Jurkat, Clone E6-1 (cell line): ENCODE measurements at places on chromosomes 7 and 10.
A peak's percentile ranks its signal among the peaks of the same experiment; 100 is the strongest.

GRCh38 chr7:138325434-138325833 lies 134.6 kb upstream of the TRIM24 start:
- DNase-seq: no peak

- no peak for DNase-seq
Measured at GRCh38 chr10:35268791-35269257, 67.5 kb upstream of the CCNY start.

GRCh38 chr10:84149854-84150253 lies 10.5 kb downstream of the GHITM start:
- no peak for DNase-seq

DNA sequence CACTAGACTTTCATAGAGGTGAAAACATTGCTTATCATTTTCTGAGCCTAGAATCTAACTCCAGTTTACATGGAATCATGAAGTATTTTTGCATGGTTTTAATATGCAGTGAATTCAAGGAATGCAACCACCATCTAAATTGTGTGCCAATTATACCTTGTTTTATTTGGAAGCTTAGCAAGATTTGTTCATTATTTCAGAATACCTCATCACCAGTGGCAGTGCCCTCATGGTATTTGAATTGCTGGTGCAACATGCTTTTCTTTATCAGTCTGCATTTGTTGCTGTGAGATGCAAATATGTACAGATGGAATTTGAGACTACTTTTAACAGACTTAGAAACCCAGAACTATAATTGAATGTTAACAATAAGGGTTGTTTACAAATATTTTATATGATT lies 18.7 kb upstream of the ZNF800 start:
- DNase-seq: no peak

DNA sequence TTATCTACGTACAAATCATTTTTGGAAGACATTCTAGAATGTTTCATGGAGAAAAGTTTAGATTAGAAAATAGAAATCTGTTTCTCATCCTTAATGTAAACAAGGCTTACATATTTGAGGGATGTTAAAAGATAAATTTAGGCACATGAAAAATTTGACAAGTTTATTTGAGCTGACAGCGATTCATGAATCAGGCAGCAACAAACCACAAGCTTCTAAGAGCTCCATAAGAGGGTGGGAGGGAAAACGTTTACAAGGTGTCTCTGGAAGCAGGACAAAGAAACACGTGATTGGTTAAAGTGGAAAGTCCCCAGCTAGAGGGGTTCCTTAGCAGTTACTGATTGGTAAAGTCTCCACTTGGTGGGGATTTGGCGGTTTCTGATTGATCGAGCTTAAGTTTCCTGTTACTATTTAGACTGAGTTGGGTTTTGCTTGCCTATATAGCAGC lies 228.9 kb upstream of the PITRM1 start:
- DNase-seq: no peak

DNA sequence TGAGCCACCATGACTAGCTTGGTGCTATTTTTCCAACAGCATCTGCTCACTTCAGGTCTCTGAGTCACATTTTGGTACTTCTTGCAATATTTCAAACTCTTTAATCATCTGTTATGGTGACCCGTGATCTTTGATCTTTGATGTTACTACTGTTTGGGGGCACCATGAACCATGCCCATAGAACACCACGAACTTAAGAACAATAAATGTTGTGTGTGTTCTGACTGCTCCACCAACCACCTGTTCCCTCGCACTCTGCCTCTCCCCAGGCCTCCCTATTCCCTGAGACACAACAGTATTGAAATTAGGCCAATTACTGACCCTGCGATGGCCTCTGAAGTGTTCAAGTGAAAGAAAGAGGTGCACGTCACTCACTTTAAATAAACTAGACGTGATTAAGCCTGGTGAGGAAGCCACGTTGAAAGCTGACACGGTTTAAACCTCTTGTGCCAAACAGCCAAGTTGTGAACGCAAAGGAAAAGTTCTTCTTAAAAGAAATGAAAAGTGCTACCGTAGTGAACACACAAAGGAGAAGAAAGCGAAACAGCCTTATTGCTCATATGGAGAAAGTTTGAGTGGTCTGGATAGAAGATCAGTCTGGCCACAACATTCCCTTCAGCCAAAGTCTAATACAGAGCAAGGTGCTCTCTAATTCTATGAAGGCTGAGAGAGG lies 27.2 kb upstream of the ATP6V0A4 start:
- DNase-seq: no peak

GRCh38 chr7:151129117-151129959 lies 38.2 kb downstream of the GBX1 start:
- no peak for DNase-seq

DNA sequence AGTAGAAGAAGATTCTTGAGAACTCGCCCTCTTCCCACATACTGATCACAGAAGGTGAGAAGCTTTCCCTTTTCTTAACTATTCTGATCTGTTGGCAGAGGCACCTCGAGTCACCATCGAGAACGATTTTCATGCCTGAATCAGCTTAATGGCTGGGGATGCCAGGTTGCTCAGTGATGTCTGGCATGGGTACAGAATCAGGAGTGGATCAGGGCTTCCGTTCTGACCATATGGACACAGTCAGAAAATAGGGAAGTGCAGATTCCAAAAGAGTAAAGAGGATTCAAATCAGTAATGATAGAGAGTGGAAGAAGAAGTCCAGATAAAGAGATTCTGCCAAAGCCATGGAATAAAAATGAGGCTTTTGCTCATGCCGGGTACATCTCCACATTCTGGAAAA lies 52.0 kb upstream of the GRB10 start:
- no peak for DNase-seq

GRCh38 chr10:131474416-131474815 lies 162.9 kb upstream of the TCERG1L start:
- no peak for DNase-seq

GRCh38 chr10:7738536-7739407 lies 35.7 kb downstream of the ITIH2 start:
- no peak for DNase-seq

- DNase-seq: no peak
Measured at GRCh38 chr10:102068216-102068615, 3.1 kb downstream of the HPS6 start.

DNA sequence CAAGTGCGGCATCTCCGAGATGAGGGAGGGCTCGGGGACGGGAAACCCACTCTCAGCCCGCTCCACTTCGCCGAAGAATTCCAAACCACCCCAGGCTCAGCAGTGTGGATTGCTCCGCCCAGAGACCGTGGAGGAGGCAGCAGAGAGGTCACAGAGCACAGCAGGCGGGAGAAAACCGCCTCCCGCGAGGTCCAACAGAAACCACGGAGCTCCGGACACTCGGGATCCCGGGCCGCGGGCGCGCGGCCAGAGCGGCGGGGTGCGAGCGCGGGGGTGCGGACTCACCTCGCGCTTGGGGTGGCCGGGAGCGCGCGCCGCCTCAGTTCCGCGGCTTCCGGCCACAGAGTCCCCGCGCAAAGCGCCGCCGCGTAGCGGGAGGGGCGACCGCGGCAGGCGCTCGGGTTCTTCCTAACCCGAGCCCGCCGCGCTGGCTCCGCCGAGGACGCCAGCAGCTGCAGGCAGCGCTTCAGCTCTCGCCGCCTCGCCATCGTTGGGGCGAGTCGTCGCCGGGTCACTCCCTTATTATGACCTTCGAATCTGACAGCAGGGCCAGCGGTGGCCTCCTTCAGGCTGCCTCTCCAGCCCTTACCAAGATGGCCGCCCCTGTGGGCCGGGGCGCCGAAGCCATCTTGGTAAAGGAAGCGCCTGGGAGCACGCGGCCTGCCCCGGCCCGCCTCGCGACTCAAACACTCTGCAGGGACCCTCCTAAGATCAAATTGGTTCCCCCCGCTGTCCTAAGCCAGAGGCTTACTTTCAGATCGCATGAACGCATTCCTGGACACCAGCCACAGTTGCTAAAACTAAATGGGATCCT lies at the start of gene NAPEPLD:
Gene NAPEPLD (minus strand): TSS at position 106 of the 814 bp plus-strand sequence. CDS start 20,323 bp downstream, outside the sequence.
- peak; percentile 66 for DNase-seq

DNA sequence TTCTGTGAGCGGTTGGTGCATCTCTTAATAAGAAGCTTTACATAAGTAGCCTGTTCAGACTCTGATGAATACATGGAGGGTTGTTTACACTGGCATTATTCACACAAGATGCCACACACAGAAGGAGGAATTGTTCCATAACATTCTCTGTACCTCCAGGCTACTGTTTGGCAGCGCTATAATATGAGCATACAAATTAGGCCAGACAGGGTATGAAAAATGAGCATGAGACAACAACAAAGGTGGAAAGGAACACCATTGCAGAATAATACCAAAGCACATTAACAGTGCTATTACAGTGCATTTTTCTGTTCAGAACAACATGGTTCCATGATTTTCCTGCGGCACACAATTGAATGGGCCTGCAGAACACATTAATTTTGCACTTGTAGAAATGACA lies 417.2 kb upstream of the C7orf33 start:
- no peak for DNase-seq

GRCh38 chr7:18425227-18425626 lies 70.3 kb upstream of the HDAC9 start:
- no peak for DNase-seq

- no peak for DNase-seq
Measured at GRCh38 chr10:30007406-30007805, 52.0 kb downstream of the JCAD start.
